ENCODE measurements at places on chromosomes 1 and 21. TPM values are rescaled to one million over a fixed set of nuclear protein-coding genes. Genes with fewer than 3 reads are reported as not detected.

The YY1AP1 gene
- total RNA-seq: 54.1 TPM

The GPA33 gene
- total RNA-seq: not detected

The CENPS gene
- total RNA-seq: 14.7 TPM

The TMPRSS3 gene
- not detected for total RNA-seq

The FCRL4 gene
- not detected for total RNA-seq

GRCh38 chr1:222618001-222618879 lies at the start of gene MIA3:
MIA3 (plus strand) TSS chr1:222618097; CDS start chr1:222618111, 14 bp downstream.
- peak; percentile 30 for DNase-seq

- no peak for DNase-seq
These were observed 12.7 kb upstream of the CDK11B start for GRCh38 chr1:1671365-1672119.

- DNase-seq: no peak
These were observed 21.1 kb downstream of the SMAP2 start for GRCh38 chr1:40394491-40395172.

DNA sequence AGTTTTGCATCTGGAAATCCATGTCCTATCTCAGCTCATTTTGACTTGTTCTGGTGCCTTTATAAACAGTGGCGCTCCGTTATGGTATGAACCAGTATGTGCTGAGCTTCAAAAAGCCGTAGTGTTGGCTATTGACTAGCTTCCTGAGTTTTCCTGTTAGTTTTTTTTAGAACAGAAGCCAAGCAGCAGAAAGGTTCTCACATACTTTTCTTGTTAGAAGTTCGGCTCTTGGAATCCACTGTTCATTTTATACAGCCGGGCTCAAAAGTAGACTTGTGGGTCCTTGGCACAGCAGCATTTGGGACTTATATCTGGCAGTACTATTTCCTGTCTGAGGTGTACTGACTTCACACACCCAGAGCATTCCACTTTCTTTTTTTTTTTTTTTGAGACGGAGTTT lies 63.8 kb downstream of the TBCE start:
- DNase-seq: no peak

DNA sequence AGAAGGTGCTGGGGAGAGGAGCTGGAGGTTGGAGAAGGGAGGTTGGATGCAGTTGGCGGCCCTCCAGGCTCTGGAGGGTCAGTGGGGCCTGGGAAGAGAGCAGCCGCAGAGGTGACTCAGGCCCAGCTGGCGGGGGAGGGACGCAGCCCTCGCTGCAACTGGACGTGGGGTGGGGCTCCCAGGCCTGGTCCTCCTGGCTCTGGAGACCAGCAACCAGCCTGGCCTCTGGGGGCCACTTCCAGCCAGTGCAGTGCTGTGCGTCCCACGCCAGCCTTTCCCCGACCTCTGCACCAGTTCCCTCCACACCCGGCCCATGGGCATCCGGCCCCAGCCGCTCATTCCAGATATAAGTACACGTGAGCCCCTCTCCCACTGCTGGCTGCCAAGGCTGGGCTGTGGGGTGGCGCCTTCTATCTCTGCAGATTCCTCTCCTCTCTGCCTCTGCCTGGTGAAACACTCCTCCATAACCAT lies 38.0 kb upstream of the COL18A1 start:
- peak; percentile 99 for DNase-seq

DNA sequence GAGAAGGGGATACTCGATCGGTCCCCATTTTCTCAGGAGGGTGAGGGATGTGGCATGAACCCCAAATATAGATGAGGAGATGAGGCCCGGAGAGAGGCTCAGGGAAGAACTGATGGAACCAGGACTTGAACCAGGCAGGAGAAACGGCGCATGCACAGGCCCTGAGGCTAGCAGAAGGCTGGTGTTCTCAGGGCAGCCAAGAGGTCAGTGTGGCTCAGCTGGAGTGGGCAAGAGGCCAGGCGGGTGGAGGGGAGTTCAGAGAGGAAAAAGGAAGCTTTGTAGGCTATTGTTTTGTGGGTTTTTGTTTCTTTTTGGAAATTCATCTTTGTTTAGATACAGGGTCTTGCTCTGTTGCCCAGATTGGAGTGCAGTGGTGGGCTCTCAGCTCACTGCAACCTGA lies 122.0 kb downstream of the LACTBL1 start:
- no peak for DNase-seq

- DNase-seq: no peak
These were observed 255.6 kb downstream of the GRIK3 start for GRCh38 chr1:36778740-36779139.

GRCh38 chr1:200314085-200314750 lies 95.6 kb downstream of the ZNF281 start:
- DNase-seq: peak; percentile 37

DNA sequence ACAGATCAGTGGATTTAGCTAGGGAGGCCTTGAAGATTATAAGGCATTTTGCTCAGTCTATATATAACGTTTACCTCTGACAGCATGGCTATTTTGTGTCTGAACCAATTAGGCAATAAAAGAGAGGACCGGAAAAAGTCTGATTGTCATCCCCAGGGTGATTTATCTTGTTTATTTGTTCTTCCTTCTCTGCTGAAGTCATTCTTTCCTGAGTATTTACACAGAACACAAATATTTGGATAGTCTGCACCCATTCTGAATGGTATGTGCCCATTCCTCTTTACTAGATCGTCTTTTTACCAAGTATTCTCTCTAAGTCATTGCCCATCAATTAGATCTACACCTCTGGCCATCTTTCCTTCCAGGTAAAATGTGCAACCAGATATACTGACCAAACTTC lies 1602.9 kb downstream of the KCNT2 start:
- no peak for DNase-seq
